ENCODE measurements at places on chromosomes 3 and 15.

DNA sequence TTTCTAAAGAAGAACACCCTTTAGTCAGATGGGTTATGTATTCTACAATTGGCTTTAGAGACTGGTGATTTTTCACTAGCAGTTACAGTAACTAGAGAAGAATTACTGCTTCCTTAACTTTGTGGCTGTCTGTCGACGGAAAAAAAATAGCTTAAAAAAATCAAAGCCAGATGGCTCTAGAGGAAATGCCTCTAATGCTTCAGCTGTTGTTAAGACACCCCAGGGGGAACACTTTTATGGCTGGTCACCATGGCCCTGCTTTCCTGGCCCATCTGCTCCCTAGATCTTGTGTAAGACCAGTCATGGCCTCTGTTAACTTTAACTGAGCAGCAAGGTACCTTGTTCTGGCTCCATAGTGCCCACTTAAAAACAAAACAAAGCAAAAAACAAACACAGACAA is 198.6 kb upstream of the PLSCR5 start:
- DNase-seq, result no peak

DNA sequence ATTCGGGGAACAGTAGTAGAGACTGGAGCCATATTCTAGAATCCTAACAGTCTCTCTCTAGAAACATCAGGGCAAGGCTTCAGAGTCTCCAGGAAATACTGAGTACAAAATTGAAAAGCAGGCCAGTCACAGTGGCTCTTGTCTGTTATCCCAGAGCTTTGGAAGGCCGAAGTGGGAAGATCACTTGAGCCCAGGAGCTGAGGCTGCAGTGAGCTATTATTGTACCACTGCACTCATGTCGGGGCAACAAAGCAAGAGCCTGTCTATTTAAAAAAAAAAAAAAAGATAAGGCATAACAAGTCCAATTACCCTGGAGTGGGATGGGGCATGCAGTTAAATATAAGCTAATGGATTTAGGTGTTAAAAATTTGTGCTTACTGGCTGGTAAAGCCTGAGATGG is 79.0 kb downstream of the SEMA6D start:
- no peak for DNase-seq

DNA sequence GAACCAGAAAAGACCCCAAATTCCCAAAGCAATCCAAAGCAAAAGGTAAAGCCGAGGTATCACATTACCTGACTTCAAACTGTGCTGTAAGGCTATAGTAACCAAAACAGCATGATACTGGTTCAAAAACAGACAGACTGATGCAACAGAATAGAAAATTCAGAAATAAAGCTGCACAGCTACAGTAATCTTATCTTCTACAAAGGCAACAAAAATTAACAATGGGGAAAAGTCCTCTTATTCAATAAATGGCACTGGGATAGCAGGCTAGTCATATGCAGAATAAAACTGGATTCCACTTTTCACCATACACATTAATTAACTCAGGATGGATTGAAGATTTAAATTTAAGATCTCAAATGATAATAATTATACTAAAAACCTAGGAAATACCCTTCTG is 392.6 kb upstream of the CBLB start:
- no peak for DNase-seq

GRCh38 chr3:125381743-125382142 is 6.6 kb upstream of the ZNF148 start:
- DNase-seq, result no peak

- no peak for DNase-seq
Measured at GRCh38 chr15:91936927-91937326, 83.4 kb downstream of the SLCO3A1 start.

GRCh38 chr3:57018246-57018645 is 42.2 kb upstream of the SPATA12 start:
- no peak for DNase-seq

DNA sequence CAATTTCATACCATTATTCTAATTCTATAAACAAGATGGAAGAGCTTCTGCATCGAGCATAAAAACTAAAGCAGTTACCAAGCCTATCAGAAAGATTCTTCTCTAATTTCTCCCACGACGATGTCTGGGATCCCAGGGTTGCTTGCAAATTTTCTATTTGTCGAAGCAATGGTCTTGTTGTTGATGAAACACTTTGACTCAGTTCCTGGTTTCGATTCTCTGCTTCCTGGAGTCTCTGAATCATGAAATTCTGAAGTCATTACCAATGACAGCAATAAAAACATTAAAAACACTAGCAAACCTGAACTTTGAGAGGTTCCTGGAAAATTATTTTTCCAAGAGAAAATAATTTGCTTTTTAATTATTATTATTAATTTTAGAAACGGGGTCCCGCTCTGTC is 18.7 kb downstream of the TMF1 start:
- no peak for DNase-seq

DNA sequence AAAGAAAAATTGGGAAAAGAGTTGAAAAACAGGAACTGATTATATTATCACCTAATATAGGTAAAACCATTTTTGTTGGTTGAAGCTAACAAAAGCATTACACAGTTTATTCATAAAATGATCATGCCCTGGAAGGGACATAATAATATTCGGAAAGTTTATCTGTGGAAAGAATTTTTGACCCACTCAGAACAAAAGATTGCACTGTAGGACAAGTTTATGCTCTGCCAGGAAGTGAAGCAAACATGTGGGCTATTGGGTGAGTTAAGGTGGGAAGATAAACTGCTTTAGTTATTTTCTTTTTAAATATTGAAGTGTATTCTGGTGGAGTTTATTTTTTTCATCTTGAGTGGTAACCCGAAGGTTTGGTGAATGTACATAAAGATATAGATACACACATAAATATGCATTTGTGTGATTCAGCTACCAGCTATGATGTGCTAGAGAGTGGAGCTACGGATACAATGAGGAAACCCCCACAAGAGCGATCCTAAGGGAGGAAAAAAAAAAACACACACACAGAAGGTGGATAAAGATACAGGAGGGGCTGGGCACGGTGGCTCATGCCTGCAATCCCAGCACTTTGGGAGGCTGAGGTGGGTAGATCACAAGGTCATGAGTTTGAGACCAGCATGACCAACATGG is 506.4 kb upstream of the THBS1 start:
- no peak for DNase-seq

DNA sequence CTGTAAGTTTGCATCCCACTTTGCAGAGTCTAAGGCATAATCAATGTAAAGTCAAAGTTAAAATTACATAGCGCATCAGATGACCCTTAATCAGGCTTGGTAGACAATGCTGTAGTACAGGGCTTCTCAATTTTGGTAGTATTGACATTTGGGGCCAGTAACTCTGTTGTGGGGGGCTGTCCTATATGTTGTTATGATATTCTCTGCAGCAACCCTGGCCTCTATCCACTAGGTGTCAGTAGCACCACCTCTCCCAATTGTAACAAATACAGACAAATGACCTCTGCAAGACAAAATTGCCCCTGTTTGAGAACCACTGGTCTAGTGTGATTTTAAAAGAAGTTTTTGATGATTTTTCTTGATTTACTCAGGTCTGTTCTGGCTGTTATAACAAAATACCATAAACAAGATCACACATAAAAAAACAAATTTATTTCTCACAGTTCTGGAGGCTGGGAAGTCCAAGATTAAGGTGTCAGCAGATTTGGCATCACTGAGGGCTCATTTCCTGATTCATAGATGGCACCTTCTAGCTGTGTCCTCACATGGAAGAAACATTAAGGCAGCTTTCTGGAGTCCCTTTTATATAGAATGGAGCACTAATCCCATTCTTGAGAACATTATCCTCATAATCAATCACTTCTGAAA is 37.6 kb upstream of the SLC9A9 start:
- DNase-seq, result no peak

- DNase-seq, result peak; percentile 26
Measured at GRCh38 chr15:42490671-42491538, at the start of gene ZNF106. Gene ZNF106 (minus strand): TSS chr15:42491141. CDS start chr15:42472289, 18,852 bp downstream.

DNA sequence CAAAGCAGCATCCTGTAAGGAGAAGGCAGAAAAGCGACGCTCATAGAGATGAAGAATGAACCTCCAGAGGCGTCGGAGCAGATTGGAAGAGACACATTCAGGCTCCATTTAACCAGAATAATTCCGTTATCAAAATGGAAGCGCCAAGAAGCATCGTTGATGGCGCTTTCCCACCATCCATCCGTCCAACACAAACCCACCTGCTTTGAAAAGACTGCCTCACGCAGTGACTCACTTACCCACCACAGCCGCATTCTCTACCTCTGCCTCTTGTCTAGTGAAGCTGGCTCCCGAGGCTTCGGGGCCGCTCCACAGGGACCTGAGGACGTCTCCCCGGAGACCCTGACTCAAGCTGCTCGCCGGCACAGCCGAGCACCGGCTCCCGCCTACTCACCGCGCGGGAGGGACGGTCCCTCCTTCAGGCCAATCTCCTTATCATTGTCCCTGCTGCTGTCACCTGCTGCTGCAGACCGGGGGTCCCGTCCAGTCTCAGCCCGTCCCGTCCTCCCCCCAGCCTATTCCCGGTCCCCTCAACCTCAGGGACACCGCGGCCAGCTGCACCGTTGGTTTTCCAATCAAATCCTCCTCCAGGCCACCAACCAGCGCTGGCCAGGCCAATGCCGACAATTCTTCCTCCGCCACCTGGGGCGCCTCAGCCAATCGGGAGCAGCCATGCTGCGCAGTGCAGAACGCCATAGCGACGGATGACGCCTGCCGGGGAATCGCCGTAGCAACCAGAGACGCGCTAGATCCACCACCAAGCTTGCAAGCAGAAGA is at the start of gene NEK10:
Gene NEK10, minus strand, starts transcription at position 553 of the 777 bp plus-strand sequence. CDS start 16,501 bp downstream, outside the sequence.
- peak; percentile 55 for DNase-seq

- no peak for DNase-seq
Measured at GRCh38 chr3:113897373-113897777, 50.4 kb upstream of the ZDHHC23 start.

DNA sequence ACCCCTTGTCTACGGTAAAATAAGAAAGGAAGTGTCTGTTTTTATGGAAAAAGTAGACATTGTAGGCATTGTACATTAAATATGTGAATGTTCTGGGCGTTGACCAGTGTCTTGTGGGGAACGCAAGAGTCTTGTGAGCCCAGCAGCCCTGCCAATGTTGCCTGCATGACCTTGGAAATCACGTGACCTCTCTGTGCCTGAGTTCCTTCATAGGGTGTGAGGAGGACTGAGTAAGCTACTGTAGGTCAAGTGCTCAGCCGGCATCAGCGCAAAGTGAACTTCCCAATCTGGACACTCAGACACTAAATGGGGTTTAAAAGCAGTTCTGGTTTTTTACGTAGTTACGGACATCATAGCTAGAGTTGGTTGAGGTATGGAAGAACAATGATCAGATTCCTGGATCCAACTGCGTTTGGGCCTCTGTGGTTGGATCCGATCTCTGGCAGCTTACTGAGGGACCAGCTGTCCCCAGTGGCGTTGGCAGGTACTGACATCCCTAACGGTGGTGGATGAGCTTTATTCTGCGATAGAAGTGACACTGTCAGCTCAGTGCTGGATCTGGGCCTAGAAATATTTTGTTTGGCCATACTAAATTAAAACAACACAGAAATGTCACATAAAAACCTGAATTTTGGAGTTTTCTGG is 63.8 kb downstream of the SPSB4 start:
- no peak for DNase-seq

DNA sequence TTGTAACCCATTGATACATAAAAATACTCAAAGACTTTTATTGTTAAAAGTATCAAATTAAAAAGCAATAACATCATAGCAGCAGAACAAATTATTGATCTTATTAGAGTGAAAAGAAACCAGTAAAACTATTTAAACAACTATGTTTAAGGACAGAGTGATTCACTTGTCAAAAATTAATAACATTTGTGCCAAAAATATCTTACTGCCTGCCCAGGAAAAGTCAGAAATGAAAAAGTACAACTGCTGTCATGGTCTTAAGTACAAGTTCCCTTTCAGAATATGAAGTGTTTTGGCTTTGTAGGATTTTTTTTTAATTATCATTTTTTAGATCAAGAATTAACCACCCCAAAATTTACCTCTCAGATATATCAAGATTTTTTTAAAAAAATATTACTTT is 3.4 kb downstream of the IFT57 start:
- no peak for DNase-seq

- no peak for DNase-seq
Measured at GRCh38 chr15:88606070-88606794, 14.9 kb upstream of the AEN start.

GRCh38 chr15:29079479-29079878 is 190.1 kb downstream of the NSMCE3 start:
- DNase-seq, result no peak

DNA sequence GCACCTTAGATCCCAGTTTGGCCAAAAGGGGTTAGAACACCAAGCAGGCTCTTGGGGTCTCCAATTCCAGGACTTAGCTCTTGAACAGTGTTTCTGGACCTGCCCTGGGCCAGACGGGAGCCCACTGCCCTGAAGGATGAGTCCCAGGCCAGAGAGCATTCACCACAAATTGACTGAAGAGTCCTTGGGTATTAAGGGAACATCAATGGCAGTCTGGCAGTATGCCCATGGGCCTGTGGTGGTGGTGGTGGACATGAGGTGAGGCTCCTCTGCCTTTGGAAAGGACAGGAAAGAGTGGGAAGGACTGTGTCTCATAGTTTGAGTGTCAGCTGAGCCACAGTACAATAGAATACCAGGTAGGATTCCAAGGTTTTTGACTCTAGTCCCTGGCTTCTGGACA is 960.0 kb downstream of the DIPK2A start:
- no peak for DNase-seq

DNA sequence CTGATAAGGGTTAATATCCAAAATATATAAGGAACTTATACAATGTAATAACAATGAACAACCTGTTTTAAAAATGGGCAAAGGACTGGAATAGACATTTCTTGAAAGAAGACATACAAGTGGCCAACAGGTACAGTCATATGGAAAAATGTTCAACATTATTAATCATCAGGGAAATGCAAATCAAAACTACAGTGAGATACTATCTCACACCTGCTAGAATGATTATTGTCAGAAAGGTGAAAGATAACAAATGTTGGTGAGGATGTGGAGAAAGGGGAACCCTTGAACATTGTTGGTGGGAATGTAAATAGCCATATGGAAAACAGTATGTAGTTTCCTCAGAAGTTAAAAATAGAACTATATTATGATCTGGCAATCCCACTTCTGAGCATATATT is 20.4 kb downstream of the GOLM2 start:
- no peak for DNase-seq

GRCh38 chr3:77536038-77536775 is 496.3 kb downstream of the ROBO2 start:
- DNase-seq, result no peak

- DNase-seq, result no peak
Measured at GRCh38 chr15:70262591-70263274, 165.0 kb upstream of the TLE3 start.

DNA sequence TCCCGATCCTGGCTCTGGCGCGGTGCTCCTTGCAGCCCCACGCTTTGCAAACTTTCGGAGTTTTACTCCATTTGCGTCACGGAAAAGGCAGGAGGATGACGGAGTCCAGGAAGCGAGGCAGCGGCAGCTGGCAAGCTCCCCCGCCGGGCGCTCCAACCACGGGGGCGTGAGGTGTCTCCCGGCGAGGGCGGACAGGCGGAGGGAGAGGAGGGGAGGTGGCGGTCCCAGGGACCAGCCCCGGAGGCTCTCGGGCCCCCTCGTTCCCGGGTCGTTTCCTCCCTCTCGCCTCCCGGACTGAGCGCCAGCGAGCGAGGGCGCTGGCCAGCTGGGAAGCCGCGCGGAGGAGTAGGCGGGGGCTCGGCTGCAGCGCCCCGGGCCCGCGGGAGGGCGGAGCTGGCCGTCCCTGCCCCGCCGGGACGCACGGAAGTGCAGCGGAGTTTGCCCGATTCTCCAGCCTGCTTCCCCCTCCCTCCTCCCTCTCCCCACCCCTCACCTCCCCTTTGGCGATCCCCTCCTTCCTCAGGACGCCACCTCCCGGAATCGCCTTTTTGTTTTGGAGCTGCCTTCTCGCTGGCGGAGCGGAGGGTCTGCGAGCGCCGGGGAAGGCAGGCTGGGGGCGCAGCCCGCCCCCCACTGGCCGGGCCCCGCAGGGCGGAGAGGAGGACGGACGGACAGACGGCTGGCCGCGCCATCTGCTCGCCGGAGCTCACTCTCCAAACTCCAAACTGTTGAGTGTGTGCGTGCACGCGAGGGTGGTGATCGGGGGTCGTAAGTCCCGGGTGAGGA is at the start of gene SNX33:
Gene SNX33, plus strand, starts transcription at position 543 of the 786 bp plus-strand sequence. CDS start 1,191 bp downstream, outside the sequence.
- DNase-seq, result no peak

Measured in esophagus squamous epithelium (tissue), 5 donors.